ENCODE measurements at places on chromosomes 12 and 14.

DNA sequence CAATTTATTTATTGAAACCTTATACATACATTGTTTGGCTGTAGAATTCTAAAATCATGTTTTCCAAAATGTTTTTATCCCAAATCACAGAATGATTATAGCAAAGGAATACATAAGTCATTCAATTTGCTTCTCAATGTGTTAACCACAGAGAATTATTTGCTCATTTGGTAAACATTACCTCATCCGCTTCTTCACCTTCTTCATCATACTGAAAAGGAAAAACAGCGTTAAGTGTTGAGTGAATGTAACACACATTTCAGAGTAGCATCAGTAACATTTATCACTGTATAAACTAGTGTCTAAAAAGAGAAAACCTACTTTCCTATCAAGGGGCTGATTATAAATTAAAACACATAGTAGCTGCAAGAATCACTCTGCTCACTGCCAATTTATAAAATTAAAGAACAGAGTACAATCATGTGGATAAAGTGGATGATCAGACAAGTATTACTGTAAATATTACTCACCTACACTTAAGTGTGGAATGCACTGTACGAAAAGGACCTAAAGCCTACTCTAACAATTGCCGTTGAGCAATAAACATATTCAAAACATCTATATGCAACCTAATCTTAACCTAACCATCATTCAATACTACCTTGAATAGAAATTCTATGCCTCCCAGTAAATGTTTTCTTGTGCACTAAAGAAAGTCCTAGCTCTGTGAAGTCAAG is 18.1 kb upstream of the PHLDA1 start:
- DNase-seq, result no peak

GRCh38 chr14:63891148-63891975 is 38.6 kb downstream of the SYNE2 start:
- no peak for DNase-seq

- no peak for DNase-seq
Observed at GRCh38 chr14:65206078-65206447, 103.7 kb upstream of the MAX start.

GRCh38 chr14:61498303-61498702 is 176.9 kb downstream of the PRKCH start:
- DNase-seq, result no peak

GRCh38 chr12:93144109-93144508 is 215.0 kb upstream of the EEA1 start:
- no peak for DNase-seq

- DNase-seq, result no peak
Observed at GRCh38 chr14:63603749-63604277, 37.9 kb downstream of the WDR89 start.

DNA sequence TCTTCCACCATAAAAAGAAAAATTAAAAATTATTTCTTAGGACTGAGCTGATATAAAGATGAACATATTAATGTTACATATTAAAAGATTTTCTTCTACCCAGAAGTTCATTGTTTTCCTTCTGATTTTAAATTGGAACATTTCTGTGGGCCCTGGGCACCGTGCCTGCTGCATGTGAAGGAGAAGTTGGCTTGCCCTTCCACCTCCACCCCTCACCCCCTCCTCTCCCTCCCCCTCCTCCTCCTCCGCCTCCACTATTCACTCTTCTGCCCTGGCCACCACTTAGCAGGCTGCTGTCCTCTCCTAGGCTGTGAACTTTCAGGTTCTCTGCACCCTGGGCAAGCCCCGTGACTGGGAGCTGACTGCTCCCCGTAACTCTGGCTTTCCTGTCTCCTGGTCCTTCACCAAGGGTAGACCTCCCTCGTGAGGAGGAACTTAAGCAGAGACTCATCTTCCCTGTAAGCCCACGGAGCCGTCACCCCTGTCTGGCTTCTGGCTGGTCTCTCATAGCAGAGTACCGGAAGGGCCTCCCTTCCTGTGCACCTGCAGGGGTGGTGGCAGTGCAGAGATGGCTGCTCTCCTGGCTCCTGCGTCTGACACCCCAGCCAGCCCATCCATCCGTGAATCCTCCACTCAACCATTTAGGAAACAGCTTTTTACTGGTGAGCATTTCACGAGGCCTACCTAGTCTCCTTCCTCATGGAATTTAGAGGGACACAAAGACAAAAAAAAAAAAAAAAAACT is 12.8 kb downstream of the TUNAR start:
- no peak for DNase-seq

DNA sequence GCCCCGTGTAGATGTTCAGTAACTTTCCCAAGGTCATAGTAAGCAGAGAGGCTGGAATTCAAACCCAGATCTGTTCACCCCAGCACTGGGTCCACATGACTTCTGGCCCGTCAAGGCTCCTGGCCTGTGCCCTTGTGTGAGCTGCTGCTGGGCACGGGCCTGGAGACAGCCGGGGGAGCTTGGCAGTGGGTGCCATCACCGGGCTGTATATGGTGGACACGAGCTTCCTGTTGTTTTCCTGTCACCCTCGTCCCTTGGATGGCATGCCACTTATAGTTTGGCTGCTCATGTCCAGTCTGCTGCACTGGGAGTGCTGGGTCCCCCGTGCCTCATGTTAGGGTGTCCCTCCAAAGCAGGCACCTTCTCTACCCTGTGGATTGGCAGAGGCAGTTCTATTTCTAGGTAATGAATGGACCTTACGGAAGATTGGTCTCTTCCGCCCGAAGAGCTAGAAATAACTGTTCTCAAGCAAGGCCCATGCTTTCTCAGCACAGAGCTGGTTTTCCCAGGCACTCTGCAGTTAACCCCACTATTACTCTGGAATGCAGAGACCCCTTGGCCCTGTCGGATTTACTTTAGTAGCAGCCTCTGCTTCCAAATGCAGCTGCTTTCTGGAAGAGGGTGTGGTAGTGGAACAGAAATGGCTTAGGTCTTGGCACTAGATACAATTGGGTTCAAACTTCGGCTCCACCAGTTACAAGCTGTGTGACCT is 44.3 kb downstream of the ELK3 start:
- DNase-seq, result no peak

DNA sequence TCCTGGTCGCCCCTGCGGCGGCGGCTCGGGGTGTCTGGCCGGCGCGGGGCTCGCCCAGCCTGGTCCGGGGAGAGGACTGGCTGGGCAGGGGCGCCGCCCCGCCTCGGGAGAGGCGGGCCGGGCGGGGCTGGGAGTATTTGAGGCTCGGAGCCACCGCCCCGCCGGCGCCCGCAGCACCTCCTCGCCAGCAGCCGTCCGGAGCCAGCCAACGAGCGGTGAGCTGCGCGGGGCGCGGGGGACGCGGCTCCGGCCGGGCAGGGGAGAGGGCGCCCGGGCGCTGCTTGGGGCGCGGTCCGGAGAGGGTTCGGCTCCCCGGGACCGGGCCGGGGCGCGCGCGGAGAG is at the start of gene LGALS3:
TSS of gene LGALS3 (plus strand) at position 167 of the 342 bp plus-strand sequence. CDS start 8,122 bp downstream, outside the sequence.
- peak; percentile 88 for DNase-seq

DNA sequence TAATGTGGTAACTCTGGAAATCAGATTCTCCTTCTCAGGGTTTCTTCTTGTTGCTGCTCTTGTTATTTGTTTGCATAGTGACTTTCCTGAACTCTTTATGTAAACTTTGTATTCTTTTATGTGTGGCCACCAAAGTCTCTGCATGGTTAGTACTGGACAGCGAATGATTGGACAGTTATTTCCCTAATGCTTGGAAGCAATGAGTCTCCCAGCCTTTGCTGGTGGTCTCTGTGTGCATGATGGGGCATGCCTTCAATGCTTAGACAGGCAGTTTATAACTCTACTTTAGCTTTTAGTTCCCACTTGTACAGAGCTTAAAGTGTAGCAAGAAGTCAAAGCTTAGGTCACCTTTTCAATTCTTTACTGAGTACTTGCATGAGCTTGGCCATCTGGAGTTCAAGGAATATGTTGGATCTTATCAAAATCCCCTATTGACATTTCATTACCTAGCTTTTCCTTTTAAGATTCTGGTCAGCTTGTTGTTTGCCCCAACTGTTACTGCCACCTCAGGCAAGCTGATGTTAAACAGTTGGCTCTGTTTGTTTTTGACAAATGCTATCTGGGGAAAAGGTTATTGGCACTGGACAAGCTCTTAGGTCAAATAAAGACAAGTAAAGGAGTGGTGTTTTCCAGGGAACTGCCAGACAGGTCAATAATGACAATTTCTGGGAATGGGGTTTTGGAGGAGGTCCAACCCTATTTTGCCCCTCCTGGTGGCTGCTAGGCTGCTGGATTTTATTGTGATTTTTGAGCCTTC is 12.3 kb downstream of the CCDC91 start:
- no peak for DNase-seq

DNA sequence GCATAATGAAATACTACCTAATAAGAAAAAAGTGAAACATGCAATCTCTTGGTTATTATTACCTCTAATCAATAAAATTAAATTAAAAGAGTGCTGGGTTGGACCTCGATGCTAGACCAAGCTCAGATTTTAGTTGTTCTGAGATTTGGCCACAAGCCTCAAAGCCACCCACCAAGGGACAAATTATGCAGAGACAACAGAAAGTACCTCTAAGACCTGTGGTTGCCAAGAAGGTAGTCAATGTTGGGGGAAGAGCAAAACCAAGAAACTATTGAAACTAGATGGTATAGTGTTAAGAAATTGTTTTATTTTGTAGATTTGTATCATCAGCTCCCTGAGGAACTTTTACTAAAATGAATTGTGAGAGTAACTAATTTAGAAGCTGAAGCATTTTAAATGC is 43.8 kb upstream of the ARID2 start:
- no peak for DNase-seq

- DNase-seq, result no peak
Observed at GRCh38 chr12:87679251-87679650, 349.9 kb downstream of the C12orf50 start.

DNA sequence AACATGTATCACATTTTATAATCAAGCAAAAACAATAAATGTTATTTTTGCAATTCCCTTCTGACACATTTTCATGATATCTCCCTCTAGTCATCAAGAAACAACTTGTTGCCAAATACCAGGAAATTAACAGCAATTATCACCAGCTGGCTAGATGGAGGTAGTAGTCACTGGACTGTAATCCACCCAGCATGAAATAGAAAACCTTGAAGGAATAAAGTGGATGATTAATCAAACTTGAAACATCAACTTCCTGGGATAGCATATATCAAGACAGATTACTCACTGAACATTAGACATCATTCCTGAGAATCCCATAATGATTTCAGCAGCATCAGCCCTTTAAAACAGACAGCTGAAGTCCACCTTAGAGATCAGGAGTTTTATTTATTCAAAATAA is 259.0 kb downstream of the CCDC59 start:
- no peak for DNase-seq

DNA sequence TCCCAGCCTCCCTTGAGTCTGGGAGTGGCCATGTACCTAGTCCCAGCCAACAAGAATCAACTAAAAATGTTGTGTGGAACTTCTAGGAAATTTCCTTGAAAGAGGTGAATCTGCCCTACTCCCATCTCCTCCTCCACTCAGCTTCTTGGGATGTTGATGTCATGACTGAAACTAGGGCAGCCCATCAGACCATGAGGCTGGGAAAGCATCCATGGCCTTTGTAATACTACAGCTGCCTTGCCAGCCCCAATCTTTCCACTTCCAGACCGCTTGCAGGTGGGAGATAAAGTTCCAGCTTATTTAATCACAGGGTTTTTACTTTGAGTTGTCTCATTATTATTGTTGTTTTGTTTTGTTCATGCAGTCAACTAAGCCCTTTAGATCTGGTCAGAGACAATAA is 170.3 kb upstream of the LMNTD1 start:
- no peak for DNase-seq

DNA sequence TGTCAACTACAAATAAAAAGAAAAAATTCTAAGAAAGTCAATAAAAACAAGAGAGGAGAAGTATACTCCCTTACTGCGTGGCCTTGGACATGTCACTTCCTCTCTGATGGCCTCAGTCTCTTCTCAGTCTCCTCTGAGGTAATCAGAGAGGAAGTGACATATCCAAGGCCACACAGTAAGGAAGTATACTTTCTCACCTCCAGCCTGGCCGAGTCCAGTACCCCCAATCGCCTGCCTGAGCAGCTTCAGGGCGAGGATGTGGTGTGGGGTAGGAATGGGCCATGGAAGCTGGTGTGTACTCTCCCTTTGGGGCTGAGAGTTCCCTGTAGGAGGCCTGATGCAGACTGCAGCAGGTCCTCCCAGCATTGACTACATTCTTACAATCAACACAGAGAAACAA is 15.8 kb downstream of the VDR start:
- DNase-seq, result no peak

DNA sequence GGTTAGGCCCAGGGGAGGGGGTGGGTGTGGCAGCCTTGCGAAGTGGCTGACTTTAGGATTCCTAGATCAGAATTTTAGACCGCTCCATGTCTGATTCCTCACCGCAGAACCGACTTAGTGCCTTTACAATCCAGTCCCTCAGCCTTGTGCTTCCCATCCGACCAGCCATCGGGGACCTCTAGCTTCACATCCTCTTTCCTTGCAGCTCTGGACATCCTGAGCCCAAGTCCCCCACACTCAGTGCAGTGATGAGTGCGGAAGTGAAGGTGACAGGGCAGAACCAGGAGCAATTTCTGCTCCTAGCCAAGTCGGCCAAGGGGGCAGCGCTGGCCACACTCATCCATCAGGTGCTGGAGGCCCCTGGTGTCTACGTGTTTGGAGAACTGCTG is 557 bp downstream of the COPS7A start:
- peak; percentile 33 for DNase-seq

GRCh38 chr12:88985631-88986030 is 366.7 kb downstream of the DUSP6 start:
- no peak for DNase-seq

GRCh38 chr12:116303066-116303465 is 25.6 kb upstream of the MED13L start:
- DNase-seq, result no peak

- DNase-seq, result no peak
Observed at GRCh38 chr12:110721570-110721969, 21.1 kb downstream of the PPP1CC start.

DNA sequence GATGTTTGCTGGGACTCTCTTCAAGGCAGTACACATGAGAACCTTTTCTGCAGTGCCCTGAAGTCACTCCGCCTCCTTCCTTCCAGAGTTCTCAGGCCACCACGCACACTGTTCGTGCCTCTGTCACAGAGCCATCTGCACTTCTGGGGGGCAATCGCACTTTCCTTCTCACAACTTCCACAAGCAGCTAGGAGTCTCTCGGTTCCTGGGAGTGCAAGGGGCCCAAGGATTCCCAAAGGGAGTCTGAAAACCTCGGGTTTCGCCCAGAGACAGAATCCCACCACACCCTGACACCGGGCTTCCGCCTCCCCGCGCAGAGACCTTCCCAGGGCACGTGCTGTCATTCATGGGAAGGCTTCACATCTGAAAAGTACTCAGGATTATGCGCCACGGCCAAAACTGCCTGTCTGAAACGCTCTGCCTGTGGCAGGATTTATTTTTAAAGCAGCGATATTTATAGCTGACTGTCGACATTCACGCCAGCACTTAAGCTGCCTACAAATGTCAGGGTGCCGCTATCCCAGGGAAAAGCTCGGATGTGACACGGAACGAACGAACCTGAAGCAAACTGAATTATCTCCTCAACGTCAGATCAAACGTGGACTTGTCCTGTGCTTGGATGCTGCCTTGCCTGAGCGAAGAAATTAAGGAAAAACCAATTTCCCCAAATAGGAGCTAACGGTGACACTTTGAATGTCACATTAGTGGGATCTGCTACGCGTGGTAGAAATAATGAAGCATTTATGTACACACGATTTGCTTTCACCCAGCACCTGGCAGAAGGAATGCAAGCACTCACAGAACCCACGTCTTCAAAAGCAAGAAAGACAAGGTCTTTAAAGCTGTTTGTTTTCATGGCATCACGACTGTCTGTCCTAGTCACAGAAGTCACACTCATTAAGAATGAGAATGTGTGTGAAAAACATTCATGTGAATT is 154.0 kb downstream of the PIWIL1 start:
- no peak for DNase-seq

Measured in transverse colon (tissue), 4 donors.